ENCODE measurements at places on chromosomes 16 and 17. TPM values are rescaled to one million over a fixed set of nuclear protein-coding genes. Genes with fewer than 3 reads are reported as not detected.

The TMEM204 gene
- total RNA-seq, result 15.6 TPM

The YPEL3 gene
- 15.8 TPM for total RNA-seq

The MATCAP1 gene
- total RNA-seq, result 8.4 TPM

The KDM6B gene
- total RNA-seq, result 12.4 TPM

The GP1BA gene
- not detected for total RNA-seq

The SDK2 gene
- total RNA-seq, result 3.1 TPM

The JPH3 gene
- 0.08 TPM for total RNA-seq

The LRRC46 gene
- not detected for total RNA-seq

The KRTAP3-2 gene
- total RNA-seq, result not detected

The ATAD5 gene
- total RNA-seq, result 2.5 TPM

The ARRB2 gene
- total RNA-seq, result 8.4 TPM

The MILR1 gene
- 8.4 TPM for total RNA-seq

The TBC1D3H gene
- total RNA-seq, result not detected

The DECR2 gene
- total RNA-seq, result 14.3 TPM

The MYO18A gene
- 21.7 TPM for total RNA-seq

The PYY gene
- total RNA-seq, result 0.13 TPM

The CCL3 gene
- total RNA-seq, result not detected

The TMC5 gene
- 0.26 TPM for total RNA-seq

The P2RX5 gene
- total RNA-seq, result 0.88 TPM

The HSD17B2 gene
- 8.3 TPM for total RNA-seq

The FOXO3B gene
- total RNA-seq, result 14.9 TPM

The MT3 gene
- 0.52 TPM for total RNA-seq

The CDRT15L2 gene
- not detected for total RNA-seq

All from epithelial cell of alveolus of lung (primary cell).